ENCODE measurements at places on chromosomes 3 and 15. TPM values are rescaled to one million over a fixed set of nuclear protein-coding genes. Genes with fewer than 3 reads are reported as not detected.

Gene C2CD4B
- total RNA-seq: not detected

Gene MELTF
- total RNA-seq: 61.5 TPM

Gene LMAN1L
- 2.2 TPM for total RNA-seq

Gene OR5K1
- total RNA-seq: not detected

Gene FAM3D
- not detected for total RNA-seq

Gene TMEM207
- total RNA-seq: not detected

Gene ERICH6
- not detected for total RNA-seq

Gene POPDC2
- 5.5 TPM for total RNA-seq
